ENCODE measurements at places on chromosomes 3 and 15. TPM values are rescaled to one million over a fixed set of nuclear protein-coding genes. Genes with fewer than 3 reads are reported as not detected.

B3GALNT1 gene
- 10.1 TPM for total RNA-seq

CNTN3 gene
- under 0.01 TPM for total RNA-seq

SPATA12 gene
- 0.33 TPM for total RNA-seq

CLRN1 gene
- not detected for total RNA-seq

GRK7 gene
- not detected for total RNA-seq

CIB2 gene
- 2.9 TPM for total RNA-seq

ZNF35 gene
- total RNA-seq = 22.9 TPM

ITIH4 gene
- total RNA-seq = 0.96 TPM

TMCC1 gene
- 27.1 TPM for total RNA-seq

All from vein endothelial cell (primary cell).